ENCODE measurements at places on chromosomes 4 and X.

- no peak for DNase-seq
These were observed 160.7 kb downstream of the PPP3CA start for GRCh38 chr4:101186567-101187184.

- DNase-seq: peak; percentile 50
These were observed 24.4 kb upstream of the DYNLT3 start for GRCh38 chrX:37871626-37872302.

DNA sequence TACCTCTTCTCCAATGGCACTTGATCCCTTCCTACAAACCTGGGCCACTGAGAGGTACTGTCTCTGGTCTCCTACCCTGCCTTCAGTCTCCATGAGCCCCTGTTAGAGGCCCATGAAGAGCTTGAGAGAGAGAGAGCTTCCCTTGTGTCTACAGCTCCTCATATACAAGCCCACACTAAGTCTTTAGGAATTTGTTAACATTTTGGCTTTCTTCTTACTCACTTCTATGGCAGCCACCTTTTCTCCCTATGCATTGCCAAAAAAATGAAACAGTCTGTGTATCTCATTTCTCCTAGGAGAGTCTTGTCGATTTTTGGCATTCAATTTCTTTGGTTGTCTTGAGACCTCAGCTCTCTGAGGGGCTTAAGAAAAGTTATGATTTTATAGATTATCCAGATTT, 90.9 kb upstream of the LNX1 start:
- peak; percentile 31 for DNase-seq

DNA sequence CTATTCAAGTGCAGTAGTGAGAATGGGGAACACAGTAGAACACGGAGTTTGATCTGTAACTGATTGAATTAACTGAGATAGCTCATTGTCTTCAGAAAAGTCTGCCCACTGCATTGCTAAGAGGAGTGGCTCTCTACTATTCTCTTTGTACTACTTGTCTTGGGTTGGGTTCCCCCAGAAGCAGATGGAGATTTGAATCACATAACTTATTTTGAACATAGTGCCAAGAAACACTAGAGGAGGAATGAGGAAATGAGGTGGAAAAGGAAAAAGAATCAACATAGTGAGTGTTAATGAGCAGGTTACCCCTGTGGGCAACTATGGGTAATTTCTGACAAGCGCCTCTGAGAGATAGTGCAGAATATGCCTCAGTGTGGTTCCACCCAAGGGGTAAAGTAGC, 362.7 kb downstream of the STIM2 start:
- DNase-seq: no peak

- DNase-seq: no peak
These were observed 758 bp downstream of the SCFD2 start for GRCh38 chr4:53365121-53365485.

DNA sequence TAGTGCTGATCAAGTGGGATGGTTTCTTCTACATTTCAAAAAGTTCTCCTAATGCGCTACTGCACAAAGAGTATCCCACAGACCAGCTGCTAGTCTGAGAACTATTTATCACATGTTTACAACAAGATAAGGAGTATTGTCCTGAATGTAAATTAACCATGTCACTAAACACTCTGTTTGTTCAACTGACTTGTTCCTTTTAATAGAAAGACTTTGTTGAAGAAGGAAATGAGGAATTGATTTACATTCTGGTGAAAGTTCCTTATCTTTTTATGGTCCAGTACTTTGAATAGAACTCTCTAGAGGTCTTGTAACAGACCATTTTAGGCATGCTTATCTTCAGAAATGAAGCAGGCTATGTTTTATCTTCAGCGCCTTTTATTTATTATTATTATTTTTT, 67.3 kb upstream of the IL13RA1 start:
- DNase-seq: no peak

DNA sequence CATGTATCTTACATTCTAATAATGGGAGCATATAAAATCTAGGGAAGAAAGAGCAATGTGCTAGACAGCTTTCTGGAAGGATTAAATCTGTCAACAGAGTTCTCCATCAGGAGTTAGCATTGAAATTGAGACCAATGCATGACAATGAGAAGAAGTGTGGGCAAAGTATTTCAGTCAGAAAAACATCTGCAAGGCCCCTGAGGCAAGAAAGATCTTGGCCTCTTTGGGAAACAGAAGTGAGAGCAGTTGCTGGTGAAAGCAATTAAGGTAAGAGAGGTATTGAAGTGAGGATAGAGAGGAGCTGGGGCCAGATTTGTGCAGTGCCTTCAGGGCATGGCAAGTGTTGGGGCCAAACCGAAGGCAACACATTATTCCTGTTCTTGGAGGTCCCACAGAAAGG, 999.1 kb downstream of the STPG2 start:
- DNase-seq: no peak

GRCh38 chr4:3690551-3691152, 75.5 kb upstream of the ADRA2C start:
- no peak for DNase-seq
